Vagina (tissue), 2 donors: ENCODE measurements at places on chromosomes 2 and 18. TPM values are rescaled to one million over a fixed set of nuclear protein-coding genes. Genes with fewer than 3 reads are reported as not detected.
A peak's percentile ranks its signal among the peaks of the same experiment; 100 is the strongest.

CASP10 gene
- 8.3 TPM for total RNA-seq

DNA sequence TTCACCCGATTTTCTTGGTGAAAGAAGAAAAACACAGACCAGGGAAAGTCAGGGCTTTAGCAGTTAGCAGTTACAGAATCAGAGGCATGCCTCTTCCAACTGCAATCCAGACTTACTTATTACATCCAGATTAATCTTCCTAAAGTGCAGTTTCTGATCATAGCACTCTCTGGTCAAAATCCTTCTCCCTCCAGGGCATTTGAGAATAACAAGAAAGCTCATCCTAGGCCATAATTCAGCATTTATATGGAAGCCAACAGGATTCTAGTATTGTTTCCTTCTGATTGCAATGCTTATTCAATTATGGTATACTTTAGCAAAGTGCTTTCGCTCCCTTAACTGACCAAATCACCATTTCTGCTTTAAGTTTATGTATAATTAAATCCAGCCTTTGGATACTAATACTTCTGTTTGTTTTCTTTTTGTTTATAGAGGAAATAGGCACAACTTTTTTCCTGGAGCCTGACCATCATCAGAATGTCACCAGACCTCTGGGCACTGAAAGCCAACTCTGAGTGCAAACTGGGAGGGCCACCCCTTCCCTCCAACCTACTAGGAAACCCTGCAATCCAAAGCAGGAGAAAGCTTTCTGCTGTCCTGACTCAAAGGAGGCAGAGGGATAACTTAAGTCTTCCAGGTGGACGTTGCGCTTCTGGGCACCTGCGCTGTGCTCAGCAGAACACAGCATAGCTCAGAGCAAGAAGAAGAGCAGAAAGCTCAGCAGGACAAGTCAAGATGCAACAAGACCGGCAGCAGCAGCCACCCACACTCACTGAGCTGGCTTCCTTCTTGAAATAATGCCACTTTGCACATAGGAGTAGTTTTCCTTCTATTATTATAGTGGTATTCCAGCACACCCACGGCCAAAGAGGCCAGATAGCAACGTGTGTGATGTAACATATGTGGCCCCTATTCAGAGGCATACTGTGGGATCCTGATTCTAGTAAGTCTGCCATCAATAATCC lies 99.3 kb downstream of the STK39 start:
- peaks cover 19% of the 10 kb centered on the region for H3K4me1 ChIP-seq
- peaks cover 5% of the 10 kb centered on the region for H3K36me3 ChIP-seq
- H3K27ac ChIP-seq, result peak overlapping the region; percentile 13

GRCh38 chr2:170929686-170930050 lies 615 bp downstream of the GORASP2 start:
- H3K27ac ChIP-seq, result peak overlapping the region; percentile 85
- DNase-seq, result no peak
- no peaks in the 10 kb centered on the region for H3K27me3 ChIP-seq
- peaks cover 33% of the 10 kb centered on the region for H3K4me1 ChIP-seq
- H3K4me3 ChIP-seq, result peak overlapping the region; percentile 82

CAVIN2 gene
- 50.6 TPM for total RNA-seq

DNA sequence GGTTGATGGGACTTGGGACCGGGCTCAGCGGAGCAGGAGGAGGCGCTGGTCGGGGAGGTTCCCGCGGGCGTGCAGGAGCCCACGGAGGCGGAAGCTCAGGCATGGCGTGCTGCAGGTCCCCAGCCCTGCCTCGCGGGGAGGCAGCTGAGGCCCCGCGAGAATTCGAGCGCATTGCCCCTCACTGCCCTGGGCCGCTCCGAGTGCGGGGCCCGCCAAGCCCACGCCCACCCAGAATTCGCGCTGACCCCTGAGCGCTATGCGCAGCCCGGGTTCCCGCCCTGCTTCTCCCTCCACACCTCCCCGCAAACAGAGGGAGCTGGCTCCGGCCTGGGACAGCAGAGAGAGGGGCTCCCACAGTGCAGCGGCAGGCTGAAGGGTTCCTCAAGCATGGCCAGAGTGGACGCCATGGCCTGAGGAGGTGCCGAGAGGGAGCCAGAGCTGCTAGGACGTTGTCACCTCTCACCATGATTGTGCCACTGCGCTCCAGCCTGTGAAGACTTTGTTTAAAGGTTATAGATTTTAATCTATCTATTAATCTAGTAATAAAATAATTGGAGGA lies 357.2 kb upstream of the RGPD4 start:
- DNase-seq, result no peak
- H3K4me3 ChIP-seq, result no peak overlapping the region
- no peaks in the 10 kb centered on the region for H3K4me1 ChIP-seq
- no peak overlapping the region for H3K27ac ChIP-seq
- no peaks in the 10 kb centered on the region for H3K27me3 ChIP-seq
- no peaks in the 10 kb centered on the region for H3K36me3 ChIP-seq

HRH4 gene
- not detected for total RNA-seq

DNA sequence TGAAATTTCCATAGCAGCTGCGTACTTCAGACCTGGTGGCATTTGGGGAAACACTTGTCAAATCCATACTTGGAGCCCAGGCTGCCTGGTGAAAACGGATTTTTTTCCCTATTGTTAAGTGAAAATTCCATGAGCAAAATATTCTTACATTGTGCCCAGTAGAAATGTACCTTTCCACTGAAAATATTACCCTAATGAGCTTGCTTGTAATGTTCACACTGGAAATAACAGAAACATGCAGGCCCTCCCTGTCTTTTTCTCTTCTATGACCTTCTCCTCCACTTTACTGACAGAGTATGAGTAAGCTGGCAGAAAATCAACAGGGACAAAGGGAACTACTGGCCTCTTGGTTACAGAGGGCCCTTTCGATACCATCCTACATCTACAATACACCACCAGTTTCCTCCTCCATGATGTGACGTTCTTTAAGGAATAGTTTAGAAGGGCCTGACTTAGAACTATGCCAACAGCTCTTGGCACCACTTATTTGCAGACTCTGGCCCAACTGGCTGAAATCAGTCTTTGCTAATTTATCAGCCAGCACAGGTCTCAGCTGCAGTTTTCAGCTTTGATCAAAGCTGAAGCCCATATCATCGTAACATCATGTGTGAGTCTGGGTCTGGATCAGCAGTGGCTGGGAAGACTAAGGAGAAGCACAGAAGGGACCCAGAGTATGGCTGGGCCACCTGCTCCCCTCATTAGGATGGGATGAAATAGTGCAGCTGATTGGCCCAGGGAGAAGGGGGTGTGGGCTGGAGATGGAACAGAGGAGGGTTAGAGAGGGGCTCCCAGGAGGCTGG lies 272.2 kb upstream of the ID2 start:
- H3K27ac ChIP-seq, result no peak overlapping the region
- H3K4me1 ChIP-seq, result peaks cover 19% of the 10 kb centered on the region

IL1RN gene
- 253 TPM for total RNA-seq

- no peaks in the 10 kb centered on the region for H3K36me3 ChIP-seq
- H3K4me1 ChIP-seq, result no peaks in the 10 kb centered on the region
- no peak overlapping the region for H3K4me3 ChIP-seq
Observed at GRCh38 chr2:240143801-240144648, 3.6 kb upstream of the OTOS start.

DHRS9 gene
- not detected for total RNA-seq

DNA sequence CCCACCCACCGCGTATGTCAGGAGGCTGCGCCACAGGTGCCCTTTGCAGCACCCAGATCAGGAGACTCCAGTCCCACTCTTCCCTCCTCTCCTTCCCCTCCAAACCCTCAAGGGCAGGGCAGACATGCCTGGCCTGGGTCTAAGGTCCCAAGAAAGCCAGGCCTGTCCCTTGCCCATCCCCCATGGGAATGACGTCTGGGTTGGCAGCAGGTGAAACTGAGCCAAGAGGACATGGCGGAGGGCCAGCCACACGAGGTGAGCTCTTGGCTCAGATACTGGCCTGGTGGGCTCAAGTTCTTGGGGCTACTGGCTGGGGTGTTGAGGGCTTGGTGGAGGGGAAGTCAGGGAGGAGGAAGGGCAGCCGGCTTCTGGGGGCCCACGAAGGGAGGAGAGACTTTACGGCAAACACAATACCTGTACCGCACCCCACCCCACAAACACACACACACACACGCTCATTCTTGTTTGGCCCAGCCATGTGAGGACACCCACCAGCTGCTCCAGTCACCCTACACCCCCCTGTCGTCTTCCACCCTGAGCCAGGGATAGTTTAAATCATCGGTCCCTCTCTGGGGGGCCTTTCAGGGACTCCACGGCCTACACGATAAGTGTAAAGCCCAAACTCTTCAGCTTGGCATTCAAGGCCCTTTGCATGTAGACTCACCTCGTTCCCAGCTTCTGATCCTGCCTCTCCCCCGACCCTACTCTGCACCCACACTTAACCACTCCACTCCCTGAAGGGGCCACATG lies 24.1 kb upstream of the TNS1 start:
- H3K4me3 ChIP-seq, result no peak overlapping the region
- no peaks in the 10 kb centered on the region for H3K27me3 ChIP-seq
- H3K27ac ChIP-seq, result peak overlapping the region; percentile 7
- peaks cover 33% of the 10 kb centered on the region for H3K4me1 ChIP-seq
- no peaks in the 10 kb centered on the region for H3K36me3 ChIP-seq

GRCh38 chr2:39484620-39485495 lies 47.8 kb upstream of the MAP4K3 start:
- DNase-seq, result no peak
- H3K4me1 ChIP-seq, result no peaks in the 10 kb centered on the region
- no peak overlapping the region for H3K27ac ChIP-seq
- H3K27me3 ChIP-seq, result no peaks in the 10 kb centered on the region
- H3K4me3 ChIP-seq, result no peak overlapping the region

RIT2 gene
- not detected for total RNA-seq

GRCh38 chr18:74353169-74353775 lies 37.6 kb downstream of the C18orf63 start:
- no peak overlapping the region for H3K4me3 ChIP-seq
- no peak overlapping the region for H3K27ac ChIP-seq
- no peaks in the 10 kb centered on the region for H3K4me1 ChIP-seq
- no peak for DNase-seq

PGAP1 gene
- total RNA-seq, result 15.2 TPM

IL1RL1 gene
- total RNA-seq, result 10.6 TPM

DNA sequence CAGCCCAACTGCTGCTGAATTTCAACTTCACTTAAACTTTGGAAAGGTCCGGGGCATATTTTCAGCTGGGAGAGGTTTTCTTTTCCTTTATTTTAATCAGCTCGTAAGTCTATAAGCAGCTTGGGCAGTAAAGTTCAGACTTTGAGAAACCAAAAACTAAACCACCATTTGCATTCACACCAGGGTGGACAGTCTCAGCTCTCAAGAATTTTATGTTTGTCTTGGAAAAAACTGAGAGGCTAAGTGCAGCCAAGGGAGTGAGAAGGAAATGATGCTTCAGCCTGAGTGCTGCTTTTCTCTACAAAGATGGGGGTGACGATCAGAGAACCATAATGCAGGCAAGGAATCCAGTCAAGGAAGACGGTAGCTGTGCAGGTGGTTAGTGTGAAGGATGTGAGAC lies 30.2 kb downstream of the MCFD2 start:
- H3K27ac ChIP-seq, result no peak overlapping the region
- H3K27me3 ChIP-seq, result no peaks in the 10 kb centered on the region
- no peak overlapping the region for H3K4me3 ChIP-seq
- no peaks in the 10 kb centered on the region for H3K36me3 ChIP-seq

DNA sequence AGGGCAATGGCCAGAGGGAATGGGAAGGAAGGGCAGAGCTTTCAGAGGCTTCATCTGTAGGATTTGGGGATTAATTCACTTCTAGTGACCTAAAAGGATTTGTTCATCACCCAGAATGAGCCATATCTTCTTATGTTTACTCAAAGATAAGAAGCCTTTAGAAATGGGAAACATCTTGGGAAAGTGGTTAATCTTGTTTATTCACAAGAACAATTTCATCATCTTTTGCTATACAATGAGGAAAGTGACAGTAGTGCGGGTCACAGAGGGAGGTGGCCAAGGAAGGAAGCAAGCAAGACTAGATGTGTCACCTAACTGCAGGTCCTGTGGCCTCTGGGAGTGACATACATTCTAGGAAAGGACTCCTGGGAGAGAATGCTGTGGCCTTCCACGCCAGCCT lies 140.4 kb upstream of the ALPP start:
- H3K36me3 ChIP-seq, result no peaks in the 10 kb centered on the region
- peaks cover 5% of the 10 kb centered on the region for H3K4me1 ChIP-seq
- no peak overlapping the region for H3K4me3 ChIP-seq

- no peaks in the 10 kb centered on the region for H3K27me3 ChIP-seq
- no peak overlapping the region for H3K4me3 ChIP-seq
- no peaks in the 10 kb centered on the region for H3K36me3 ChIP-seq
- H3K27ac ChIP-seq, result no peak overlapping the region
- no peaks in the 10 kb centered on the region for H3K4me1 ChIP-seq
Observed at GRCh38 chr18:48497863-48498262, 41.0 kb upstream of the CTIF start.

DNA sequence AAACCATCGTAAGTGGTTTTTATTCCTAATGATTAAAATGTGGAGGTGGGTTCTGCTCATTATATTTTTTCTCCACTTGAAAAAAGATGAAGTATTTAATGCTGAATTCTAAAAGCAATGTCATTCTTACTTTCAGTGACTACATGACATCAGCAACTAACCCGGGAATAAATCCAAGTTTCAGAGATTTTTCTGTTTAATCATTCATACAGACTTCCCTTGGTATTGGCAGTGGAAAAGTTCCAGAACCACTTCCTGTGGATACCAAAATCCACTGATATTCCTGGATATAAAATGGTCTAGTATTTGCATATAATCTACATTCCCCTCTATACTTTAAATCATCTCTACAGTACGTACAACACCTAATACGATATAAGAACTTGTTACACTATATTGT lies 128.6 kb downstream of the ZNF532 start:
- no peaks in the 10 kb centered on the region for H3K27me3 ChIP-seq
- peaks cover 39% of the 10 kb centered on the region for H3K4me1 ChIP-seq
- no peaks in the 10 kb centered on the region for H3K36me3 ChIP-seq
- peak overlapping the region; percentile 47 for H3K27ac ChIP-seq

ACMSD gene
- total RNA-seq, result not detected

GRCh38 chr2:172613615-172614231 lies 57.8 kb downstream of the PDK1 start:
- no peaks in the 10 kb centered on the region for H3K27me3 ChIP-seq
- H3K4me3 ChIP-seq, result no peak overlapping the region
- H3K36me3 ChIP-seq, result no peaks in the 10 kb centered on the region

DNA sequence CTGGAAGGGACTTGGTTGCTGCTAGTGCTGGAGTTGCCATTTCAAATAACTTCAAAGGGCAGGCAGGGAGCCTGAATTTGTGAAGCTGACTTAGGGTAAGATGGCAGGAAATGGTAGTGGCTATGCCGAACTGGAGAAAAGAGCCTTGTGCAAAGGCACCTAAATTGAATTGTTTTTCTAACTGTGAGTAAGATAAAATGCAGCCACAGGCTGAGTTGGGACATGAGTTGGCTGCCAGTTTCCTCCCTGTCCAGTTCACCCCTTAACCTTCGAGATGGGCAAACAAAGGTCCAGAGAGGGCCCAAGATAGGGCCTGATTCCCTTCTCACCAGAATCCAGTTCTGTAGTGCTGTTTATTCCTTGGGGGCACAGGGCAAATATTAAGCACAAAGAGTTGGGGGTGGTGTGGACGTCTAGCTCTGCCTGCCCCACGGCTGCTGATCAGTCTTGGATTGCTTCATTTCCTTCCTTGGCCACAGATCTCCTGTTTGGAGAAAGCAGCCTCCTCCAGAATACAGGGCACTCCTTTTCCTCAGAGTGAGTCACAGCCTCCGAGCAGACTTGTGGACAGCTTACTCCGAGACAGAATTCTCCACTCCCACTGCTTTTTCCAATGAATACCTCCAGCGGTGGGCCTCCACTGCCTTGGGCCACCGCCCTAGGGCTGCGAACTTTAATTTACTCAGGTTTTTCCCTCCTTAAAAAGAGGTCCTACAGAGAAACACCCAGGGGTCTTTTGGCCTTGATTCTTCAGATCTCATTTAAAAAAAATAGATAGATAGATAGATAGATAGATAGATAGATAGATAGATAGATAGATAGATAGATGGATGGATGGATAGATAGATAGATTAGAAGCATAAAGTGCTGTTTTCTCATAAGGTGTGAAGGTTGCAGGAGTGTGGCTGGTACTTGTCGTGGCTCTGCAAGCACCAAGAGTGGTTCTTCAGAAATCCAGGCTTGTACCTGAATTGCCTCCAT lies 18.4 kb upstream of the SLC20A1 start:
- peak overlapping the region; percentile 46 for H3K27ac ChIP-seq
- no peak for DNase-seq
